CD4-positive, alpha-beta T cell treated with Interleukin-21 for 1 hour (primary cell): ENCODE measurements at places on chromosomes 6 and 20.

DNA sequence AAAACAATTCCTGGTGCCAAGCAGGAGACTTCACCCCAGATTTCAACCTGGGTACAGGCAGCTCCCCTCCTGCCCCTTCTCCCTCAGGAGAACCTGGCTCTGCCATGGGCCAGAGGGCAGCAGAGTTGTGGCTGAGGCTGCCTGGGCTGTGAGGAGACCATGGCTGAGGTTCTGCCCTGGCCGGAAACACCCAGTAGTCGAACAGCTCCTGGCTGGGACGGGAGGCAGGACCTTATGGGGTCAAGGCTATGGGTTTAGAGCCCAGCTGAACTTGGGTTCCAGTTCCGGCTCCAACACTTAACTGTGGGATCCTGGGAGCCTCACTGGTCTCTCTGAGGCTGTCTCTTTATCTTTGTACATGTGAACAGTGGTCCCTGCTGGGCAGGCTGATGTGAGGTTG is 8.5 kb downstream of the C6orf132 start:
- DNase-seq, result no peak

DNA sequence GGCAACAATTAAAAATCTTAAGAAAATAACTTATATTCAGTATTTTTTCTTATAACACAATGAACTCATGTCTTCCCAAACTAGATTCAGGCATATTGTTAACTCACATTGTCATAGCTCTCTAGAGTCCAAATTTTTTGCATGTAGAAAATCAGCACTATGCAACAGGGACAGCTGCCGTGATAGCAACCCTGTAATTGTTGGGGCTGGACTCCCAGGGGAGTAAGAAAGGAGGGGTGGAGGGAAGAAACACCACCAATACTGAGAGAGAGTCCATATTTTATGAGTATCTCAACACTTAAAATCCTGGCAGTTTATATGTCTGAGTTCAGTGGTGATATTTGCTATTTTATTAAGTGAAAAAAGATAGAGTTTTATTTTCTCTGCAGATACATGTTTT is 89.6 kb upstream of the HS3ST5 start:
- no peak for DNase-seq

DNA sequence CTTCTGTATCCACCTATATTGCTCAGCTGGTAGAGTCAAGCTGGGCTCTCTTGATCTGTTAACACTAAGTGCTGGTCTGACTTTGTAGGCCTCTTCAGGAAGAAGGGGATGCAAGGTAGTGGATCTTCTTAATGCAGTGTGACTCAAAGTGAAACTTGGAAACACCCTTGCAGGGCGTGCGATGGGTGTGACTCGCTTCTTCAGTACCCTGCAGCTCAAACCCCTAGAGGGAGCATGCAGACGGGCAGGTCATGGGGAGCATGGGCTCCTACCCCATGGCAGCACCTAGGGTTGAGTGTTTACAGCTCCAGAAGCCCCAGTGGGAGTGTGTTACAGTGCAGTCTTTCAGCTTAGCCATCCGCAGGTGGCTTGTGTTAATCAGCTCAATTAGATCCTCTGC is 757 bp upstream of the SAMD3 start:
- DNase-seq, result peak; percentile 82

- DNase-seq, result no peak
These were observed 31.4 kb downstream of the PTK7 start for GRCh38 chr6:43107344-43108062.

- DNase-seq, result no peak
These were observed 49.3 kb downstream of the GFRA4 start for GRCh38 chr20:3613821-3614440.

- no peak for DNase-seq
These were observed 11.8 kb downstream of the ADTRP start for GRCh38 chr6:11766589-11767450.

DNA sequence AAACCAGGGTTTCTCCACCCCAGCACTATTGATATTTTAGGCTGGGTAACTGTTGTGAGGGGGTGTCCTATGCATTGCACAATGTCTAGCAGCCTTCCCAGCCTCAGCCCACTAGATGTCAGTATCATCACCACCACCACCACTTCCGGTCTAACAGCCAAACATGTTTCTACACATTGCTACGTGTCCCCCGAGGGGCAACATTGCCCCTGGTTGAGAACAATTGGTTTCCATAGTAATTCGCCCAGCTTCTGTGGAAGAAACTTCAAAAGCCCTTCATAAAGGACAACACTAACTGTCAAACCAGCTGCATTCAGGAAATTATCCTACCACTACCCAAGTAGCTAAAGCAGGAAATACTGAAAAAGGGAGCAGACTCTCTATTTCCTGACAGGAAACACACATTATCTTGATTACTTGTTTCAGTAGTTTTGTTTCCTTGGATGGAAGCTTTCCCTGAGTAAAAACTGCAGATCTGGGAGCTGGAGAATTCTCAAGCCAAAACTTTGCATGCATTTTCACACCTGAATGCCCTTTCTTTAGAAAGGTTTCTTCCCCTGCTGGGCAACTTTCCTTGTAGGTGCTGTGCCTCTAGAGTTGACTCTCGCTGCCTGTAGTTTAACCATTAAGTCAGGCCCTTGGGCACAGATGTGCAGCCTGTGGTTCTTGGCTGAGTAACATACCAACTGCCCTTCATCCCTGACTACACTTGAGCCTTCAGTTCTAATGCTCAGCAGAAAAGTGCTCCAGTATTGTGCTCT is 23.6 kb downstream of the PKHD1 start:
- DNase-seq, result peak; percentile 66

- no peak for DNase-seq
These were observed 761.2 kb upstream of the CHD6 start for GRCh38 chr20:42379385-42379784.

GRCh38 chr6:48883116-48883515 is 579.9 kb downstream of the MMUT start:
- no peak for DNase-seq

GRCh38 chr6:25882051-25882496 is 8.0 kb upstream of the SLC17A3 start:
- DNase-seq, result peak; percentile 73

DNA sequence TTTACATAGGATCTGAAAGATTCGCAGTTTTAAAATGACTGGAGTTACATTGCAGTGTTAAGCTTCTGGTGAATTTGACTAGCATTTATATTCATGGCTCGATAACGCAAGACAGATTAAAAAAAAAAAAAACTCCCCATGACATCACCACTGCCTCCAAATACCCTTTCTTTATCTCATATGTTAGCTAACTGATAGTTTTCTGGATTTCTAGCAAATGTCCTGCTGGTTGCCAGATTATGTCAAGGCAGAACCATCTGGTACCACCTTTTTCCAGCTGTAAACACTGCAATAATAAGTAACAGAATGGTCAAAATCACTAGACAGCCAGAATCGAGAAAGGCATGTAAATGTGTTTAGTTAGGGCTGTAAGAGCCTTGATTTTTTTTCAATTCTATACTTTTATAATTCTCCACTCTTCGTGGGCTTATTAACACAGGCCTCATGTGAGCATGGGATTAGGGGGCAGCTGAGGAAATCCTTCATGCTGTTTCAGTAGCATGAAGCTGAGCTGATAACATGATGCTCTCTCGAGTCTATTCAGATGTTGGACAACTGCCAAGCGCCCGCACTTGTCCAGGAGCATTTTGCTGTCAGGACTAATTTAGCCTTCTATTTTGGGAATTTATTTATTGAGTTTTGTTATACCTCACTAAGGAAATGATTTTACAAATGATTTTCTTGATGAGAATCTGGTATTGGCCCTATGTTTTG is 166.0 kb upstream of the SCGN start:
- no peak for DNase-seq

GRCh38 chr20:34618676-34619075 is 58.2 kb downstream of the PIGU start:
- no peak for DNase-seq

GRCh38 chr6:167116109-167116837 is 6.6 kb upstream of the CCR6 start:
- no peak for DNase-seq

DNA sequence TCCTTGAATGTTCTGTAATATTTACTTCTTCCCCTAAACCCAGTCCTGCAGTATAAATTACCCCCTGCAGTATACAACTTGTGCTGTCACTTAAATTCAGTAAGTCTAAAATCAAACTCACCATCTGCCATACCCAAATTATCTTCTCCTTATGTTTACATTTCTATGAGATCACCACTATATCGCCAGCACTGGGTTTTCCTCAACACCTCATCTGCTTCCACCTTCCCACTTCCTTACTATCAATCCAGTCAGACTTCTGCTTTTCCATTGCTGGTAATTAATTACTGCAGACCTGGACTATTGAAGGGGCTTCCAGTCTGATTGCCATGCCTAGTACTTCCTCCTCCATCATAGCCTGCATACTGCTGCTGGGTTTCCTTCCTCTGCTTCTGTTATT is 15.2 kb downstream of the EFHC1 start:
- no peak for DNase-seq

DNA sequence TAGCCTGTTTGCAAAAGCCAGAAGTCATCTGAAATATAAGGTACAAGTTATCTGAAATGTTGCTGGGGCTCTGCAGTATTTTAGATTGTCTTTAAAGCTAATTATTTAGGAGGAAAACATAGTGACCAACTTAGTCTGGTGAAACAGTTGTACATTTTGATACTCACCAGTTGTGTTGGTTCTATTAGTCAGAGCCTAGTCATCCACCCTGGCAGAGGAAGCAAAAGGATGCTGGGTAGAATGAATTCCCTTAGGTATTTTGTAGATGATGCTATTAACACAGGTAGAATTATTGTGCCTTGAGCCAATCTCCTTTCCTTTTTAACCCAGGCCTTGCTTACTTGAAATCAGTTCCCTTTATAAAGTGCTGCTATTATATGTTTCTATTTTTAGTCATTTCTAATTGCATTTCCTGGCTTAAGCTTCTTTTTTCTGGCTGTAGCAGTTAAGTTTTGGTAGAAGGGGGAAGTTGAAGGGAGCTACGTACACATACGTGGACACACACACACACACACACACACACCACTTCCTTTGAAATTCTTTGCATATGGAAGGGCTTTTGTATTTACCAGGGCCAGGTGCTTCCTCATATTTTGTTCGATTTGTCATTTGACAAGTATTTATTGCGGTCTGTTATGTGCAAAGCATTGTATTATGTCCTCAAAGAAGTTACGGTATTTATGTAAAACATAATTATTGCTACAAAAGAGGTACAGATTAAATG is 82.4 kb downstream of the RTN4IP1 start:
- no peak for DNase-seq

DNA sequence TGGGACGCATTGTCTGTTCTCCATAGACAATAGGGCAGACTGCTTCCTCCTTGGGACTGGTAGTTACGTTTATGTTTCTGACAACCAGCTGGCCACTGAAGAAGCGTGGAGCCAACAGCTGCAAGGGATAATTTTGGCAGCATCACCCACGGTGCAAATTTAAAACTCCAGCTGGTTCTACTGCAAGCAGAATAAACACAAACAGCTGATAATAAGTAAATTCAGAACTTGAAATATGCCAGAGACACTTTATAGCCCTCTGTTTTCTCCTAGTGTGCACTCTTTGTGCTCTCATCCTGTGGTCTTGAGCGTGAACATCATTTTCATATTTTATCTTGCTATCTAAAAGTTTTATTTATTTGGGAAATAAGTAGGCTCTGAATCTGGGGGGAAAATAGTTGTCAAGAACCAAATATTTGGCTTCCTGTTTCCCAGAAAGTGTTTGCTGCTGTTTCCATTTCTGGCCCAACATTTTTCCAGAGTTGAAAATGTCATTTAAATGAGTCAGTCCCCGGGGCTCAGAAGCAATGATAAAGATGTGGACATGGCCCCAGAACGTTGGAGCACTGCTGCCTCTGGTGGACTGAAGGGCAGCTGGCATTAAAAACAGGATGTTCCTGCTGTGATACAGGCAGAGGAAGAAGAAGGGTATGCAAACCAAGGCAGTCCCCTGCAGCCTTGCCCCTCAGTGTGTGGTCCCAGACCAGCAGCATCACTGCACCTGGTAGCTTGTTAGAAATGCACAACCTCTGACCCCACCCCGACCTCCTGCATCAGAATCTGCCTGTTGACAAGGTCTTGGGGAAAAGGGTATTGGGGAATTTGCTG is 12.5 kb upstream of the THBD start:
- no peak for DNase-seq

DNA sequence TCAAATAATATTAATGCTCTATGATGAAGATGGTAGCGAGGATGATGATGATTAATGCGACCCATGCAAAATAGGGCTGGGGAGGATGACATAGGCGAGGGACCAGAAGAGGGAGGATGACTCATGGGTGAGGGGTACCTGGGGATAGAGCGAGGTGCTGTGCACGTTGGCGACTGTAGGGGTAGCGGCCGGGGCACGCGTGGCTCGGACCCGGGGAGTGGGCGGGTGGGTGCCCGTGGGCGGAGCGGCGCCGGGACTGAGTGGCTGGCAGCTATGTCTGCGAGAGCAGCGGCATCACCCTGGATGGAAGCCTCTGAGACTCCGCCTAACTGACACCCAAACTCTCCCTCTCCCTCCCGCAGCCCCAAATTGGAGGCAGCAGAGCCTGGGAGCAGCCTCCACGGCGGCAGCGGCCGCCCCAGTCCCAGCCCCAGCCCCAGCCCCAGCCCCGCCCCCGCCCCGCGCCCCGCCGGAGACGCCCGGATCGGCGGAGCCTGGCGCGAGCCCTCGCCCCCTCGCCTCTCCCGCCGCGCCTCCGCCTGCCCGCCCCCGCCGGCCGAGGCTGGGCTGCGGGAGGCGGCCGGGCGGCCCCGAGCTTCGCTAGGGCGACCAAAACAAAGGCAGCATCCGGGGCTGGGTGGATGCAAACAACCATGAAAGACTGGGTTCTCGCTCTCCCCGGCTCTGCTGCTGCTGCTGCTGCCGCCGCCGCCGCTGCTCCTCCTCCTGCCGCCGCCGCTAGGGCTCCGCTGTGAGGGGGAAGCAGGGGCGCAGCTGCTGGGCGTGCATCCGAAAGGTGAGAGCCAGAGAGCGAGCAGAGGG is at the start of gene RIMS1:
Gene RIMS1, plus strand, starts transcription at position 367 of the 822 bp plus-strand sequence. CDS start 474 bp downstream, outside the sequence.
- DNase-seq, result no peak

DNA sequence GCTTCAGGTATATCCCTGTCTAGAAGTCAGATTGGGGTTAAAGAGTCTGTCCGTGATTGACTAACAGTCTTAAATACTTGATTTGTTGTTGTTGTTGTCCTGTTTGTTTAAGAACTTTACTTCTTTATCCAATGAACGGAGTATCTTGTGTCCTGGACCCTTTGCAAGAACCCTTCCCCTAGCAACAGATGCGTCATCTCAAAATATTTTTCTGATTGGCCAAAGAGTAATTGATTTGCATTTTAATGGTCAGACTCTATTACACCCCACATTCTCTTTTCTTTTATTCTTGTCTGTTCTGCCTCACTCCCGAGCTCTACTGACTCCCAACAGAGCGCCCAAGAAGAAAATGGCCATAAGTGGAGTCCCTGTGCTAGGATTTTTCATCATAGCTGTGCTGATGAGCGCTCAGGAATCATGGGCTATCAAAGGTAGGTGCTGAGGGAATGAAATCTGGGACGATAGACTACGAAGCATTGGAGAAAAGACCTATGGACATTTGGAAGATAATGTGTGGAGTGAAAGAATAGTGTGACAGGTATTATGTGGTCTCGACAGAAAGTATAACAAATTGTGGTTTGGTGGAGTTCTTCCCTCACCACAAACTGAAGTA is at the start of gene HLA-DRA:
Gene HLA-DRA, plus strand, starts transcription at position 286 of the 613 bp plus-strand sequence. Its CDS starts 64 bp downstream, at position 350.
- peak; percentile 91 for DNase-seq
